Foreskin keratinocyte (primary cell): ENCODE measurements at places on chromosomes 12 and 14. TPM values are rescaled to one million over a fixed set of nuclear protein-coding genes. Genes with fewer than 3 reads are reported as not detected.

Gene NFE2
- 0.07 TPM in 2 replicates for polyA plus RNA-seq

Gene DIO2
- polyA plus RNA-seq: 0.01 TPM in 1 of 2 replicates, not detected in the other

Gene TAS2R8
- not detected in 2 replicates for polyA plus RNA-seq

Gene OTX2
- not detected in 2 replicates for polyA plus RNA-seq

Gene LRCOL1
- polyA plus RNA-seq: not detected in 2 replicates

Gene RFX4
- not detected in 2 replicates for polyA plus RNA-seq

Gene RIMBP2
- not detected in 2 replicates for polyA plus RNA-seq

Gene PAH
- not detected in 2 replicates for polyA plus RNA-seq

Gene PTHLH
- 215 and 270 TPM in 2 replicates for polyA plus RNA-seq

Gene KLHL28
- polyA plus RNA-seq: 1.2 and 1.4 TPM in 2 replicates

Gene SLC7A8
- 52.7 and 56.7 TPM in 2 replicates for polyA plus RNA-seq

Gene RABGGTA
- 34.1 and 37.7 TPM in 2 replicates for polyA plus RNA-seq

Gene CISTR
- polyA plus RNA-seq: not detected in 2 replicates

Gene SPX
- 0.16 TPM in 2 replicates for polyA plus RNA-seq

Gene HOXC11
- 5.5 and 6.4 TPM in 2 replicates for polyA plus RNA-seq

Gene RNASE7
- polyA plus RNA-seq: 6.8 and 11.7 TPM in 2 replicates

Gene PPP4R4
- 1.4 and 1.9 TPM in 2 replicates for polyA plus RNA-seq

Gene CABP1
- polyA plus RNA-seq: not detected in 2 replicates

Gene SP1
- polyA plus RNA-seq: 7.2 and 8.4 TPM in 2 replicates

Gene PRB2
- not detected in 2 replicates for polyA plus RNA-seq

Gene MYO1H
- polyA plus RNA-seq: not detected in 2 replicates

Gene PXN
- 219 and 239 TPM in 2 replicates for polyA plus RNA-seq

Gene IGFBP6
- polyA plus RNA-seq: 46.4 and 62.5 TPM in 2 replicates

Gene MOK
- 20.1 and 27.6 TPM in 2 replicates for polyA plus RNA-seq

Gene MIP
- polyA plus RNA-seq: not detected in 2 replicates

Gene INHBC
- not detected in 2 replicates for polyA plus RNA-seq

Gene SPIC
- polyA plus RNA-seq: not detected in 2 replicates

Gene KLHL33
- not detected in 2 replicates for polyA plus RNA-seq

Gene RAPGEF3
- polyA plus RNA-seq: 6.0 and 6.5 TPM in 2 replicates

Gene BICDL1
- polyA plus RNA-seq: 4.2 and 4.4 TPM in 2 replicates

Gene FRS2
- polyA plus RNA-seq: 2.7 and 3.2 TPM in 2 replicates

Gene RNF31
- 42.3 and 43.7 TPM in 2 replicates for polyA plus RNA-seq

Gene TMEM229B
- 1.5 and 2.2 TPM in 2 replicates for polyA plus RNA-seq

Gene SSPN
- polyA plus RNA-seq: 0.21 and 0.24 TPM in 2 replicates

Gene GPD1
- polyA plus RNA-seq: 0.09 and 0.17 TPM in 2 replicates

Gene NFATC4
- 13.1 and 21.1 TPM in 2 replicates for polyA plus RNA-seq

Gene AMHR2
- not detected in 2 replicates for polyA plus RNA-seq

Gene FBRSL1
- polyA plus RNA-seq: 23.7 and 30.7 TPM in 2 replicates

Gene INSM2
- not detected in 2 replicates for polyA plus RNA-seq

Gene LALBA
- polyA plus RNA-seq: not detected in 2 replicates

Gene SPATS2
- polyA plus RNA-seq: 24.8 and 30.6 TPM in 2 replicates

Gene NGB
- not detected in 2 replicates for polyA plus RNA-seq

Gene GPRC5A
- polyA plus RNA-seq: 6.2 and 7.2 TPM in 2 replicates

Gene IFI27
- 486 and 1,280 TPM in 2 replicates for polyA plus RNA-seq

Gene CMKLR1
- not detected in 2 replicates for polyA plus RNA-seq

Gene TNS2
- 1.2 and 3.4 TPM in 2 replicates for polyA plus RNA-seq

Gene IL26
- not detected in 2 replicates for polyA plus RNA-seq

Gene TAS2R19
- polyA plus RNA-seq: not detected in 2 replicates
